Stimulated activated CD8-positive, alpha-beta memory T cell treated with anti-CD3 and anti-CD28 coated beads, Interleukin-4, amount 100 ng/mL, for 4 hours (primary cell): ENCODE measurements at places on chromosomes 7 and 10.

GRCh38 chr10:23037561-23037960, 57.8 kb upstream of the MSRB2 start:
- no peak for DNase-seq

DNA sequence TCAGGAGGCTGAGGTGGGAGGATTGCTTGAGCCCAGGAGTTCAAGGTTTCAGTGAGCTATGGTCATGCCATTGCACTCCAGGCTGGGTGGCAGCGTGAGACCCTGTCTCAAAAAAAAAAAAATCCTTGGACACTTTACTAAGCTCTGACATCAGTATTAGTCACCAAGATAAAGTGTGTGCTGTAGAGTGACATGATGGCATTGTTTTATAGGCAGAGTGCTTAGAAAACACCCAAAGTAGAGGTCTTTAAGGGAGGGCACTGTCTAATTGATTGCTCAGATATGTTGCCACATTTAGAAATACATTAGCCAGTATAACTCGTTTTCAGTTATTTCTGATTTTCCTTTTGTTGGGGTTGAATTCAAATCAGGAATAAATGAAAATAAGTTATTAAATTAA, 235.9 kb downstream of the REEP3 start:
- DNase-seq, result no peak

GRCh38 chr7:47965456-47965855, 14.0 kb downstream of the HUS1 start:
- DNase-seq, result no peak

GRCh38 chr10:11610826-11611247, 613 bp downstream of the USP6NL start:
- DNase-seq, result no peak

DNA sequence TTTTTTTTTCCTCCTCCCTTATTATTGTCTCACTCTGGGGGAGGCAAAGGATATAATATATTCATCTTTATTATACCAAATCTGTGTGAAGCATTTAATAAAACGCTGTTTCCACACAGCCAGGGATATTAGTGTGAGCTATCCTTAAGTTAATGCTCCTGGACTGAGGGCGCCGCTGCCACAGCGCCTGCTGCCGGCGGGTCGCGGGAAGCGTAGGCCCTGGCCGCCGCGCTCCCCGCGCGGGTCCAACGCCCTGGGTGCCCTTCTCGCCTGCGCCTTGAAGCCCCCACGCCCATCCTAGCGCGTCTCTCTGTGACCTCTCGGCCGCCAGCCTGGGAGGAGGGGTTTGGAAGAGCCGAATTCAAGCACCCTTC, 9.5 kb upstream of the LBX1 start:
- DNase-seq, result no peak

- DNase-seq, result no peak
Observed at GRCh38 chr10:688312-689120, 952 bp downstream of the DIP2C start.

GRCh38 chr7:31055471-31055870, 3.4 kb downstream of the ADCYAP1R1 start:
- no peak for DNase-seq

- no peak for DNase-seq
Observed at GRCh38 chr10:129854796-129855705, 109.0 kb downstream of the EBF3 start.

GRCh38 chr10:44245601-44245938, 139.3 kb downstream of the CXCL12 start:
- DNase-seq, result no peak

DNA sequence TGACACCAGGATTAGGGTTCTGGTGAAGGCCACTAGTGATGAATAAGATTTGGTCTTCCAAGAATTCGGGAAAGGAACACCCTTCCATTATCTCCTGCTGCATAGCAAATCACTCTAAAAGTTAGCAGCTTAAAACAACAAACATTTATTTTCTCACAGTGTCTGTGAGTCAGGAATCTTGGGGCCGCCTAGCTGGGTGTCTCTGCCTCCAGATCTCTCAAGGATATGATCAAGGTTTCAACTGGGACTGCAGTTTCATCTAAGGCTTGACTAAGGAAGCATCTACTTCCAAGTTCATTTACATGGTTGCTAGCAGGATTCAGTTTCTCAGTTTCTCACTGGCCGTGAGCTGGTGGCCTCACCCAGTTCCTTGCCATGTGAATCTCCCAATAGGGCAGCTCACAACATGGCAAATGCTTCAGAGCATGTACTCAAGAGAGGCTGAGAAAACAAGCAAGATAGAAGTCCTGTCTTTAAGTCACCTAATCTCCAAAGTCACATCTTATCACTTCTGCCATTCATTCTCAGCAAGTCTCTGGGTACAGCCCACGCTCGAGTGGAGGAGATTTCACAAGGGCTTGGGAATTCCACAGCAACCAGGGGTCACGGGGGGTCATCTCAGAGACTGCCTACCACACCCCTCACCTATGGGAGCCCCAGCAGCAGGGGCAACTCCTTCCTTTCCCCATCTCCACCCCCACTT, 26.8 kb downstream of the TLX1 start:
- no peak for DNase-seq

- no peak for DNase-seq
Observed at GRCh38 chr7:128737441-128737840, 1.7 kb upstream of the CALU start.

DNA sequence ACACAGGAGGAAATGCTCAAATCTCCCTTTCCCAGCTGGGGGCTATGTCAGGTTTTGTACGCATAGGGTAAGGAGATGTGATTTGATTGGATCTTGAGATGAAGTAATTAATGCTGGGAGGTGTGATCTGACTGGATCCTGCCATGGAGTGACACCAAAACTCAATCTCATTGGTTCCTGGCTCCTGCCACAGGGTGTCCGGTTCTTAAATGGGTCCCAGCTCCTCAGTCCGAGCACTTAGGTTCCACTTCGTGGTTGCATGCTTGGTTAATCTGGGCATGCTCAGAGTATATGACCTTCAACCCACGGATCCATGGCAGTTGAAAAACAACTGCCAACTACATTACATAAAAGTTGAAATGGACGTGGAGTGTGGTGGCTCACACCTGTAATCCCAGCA, 3.1 kb upstream of the ZNF12 start:
- no peak for DNase-seq

DNA sequence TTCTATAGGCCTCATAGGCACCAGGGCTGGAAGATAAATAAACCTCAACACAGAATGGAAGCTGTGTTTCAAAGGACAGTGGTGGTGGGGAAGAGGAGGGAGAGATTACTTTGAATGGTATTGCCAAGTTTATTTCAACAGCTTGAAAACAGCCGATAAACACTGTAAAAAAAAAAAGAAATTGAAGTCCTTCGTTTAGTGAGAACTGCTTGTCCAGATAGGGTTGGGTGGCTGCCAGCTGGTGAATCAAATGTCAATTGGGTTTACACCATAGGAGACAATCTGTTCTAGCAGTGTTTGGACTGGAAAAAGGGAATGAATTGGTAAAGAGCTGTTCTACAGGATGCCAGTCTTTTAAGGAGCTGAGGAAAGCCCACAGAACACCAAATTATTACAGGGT, 254.8 kb downstream of the PHF14 start:
- no peak for DNase-seq

GRCh38 chr10:123284022-123284421, 129.8 kb downstream of the BUB3 start:
- DNase-seq, result no peak

DNA sequence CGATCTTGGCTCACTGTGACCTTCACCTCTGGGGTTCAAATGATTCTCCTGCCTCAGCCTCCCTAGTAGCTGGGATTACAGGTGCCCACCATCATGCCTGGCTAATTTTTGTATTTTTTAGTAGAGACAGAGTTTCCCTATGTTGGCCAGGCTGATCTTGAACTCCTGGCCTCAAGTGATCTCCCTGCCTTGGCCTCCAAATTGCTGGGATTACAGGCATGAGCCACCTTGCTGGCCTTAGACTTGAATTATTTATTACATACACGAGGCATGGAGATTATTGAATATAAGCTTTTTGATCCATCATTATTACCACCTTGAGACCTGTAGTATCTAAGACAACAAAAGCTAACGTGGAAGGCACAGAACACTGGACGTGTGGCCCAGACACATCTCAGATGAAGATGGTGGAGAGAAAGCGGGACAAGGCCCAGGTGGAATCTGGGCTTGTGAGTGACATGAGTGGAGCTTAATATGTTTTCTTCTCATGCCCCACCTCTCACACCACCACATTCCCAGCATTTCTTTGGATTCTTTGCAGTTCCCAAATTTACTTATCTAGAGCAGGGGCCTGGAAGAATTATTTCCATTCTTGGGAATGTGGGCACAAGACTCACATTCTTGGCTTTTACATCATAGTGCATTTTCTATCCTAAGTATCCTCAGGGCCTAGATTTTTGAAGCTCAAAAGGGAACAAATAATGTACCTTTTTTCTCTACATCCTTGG, 76.6 kb downstream of the SUGCT start:
- DNase-seq, result no peak

DNA sequence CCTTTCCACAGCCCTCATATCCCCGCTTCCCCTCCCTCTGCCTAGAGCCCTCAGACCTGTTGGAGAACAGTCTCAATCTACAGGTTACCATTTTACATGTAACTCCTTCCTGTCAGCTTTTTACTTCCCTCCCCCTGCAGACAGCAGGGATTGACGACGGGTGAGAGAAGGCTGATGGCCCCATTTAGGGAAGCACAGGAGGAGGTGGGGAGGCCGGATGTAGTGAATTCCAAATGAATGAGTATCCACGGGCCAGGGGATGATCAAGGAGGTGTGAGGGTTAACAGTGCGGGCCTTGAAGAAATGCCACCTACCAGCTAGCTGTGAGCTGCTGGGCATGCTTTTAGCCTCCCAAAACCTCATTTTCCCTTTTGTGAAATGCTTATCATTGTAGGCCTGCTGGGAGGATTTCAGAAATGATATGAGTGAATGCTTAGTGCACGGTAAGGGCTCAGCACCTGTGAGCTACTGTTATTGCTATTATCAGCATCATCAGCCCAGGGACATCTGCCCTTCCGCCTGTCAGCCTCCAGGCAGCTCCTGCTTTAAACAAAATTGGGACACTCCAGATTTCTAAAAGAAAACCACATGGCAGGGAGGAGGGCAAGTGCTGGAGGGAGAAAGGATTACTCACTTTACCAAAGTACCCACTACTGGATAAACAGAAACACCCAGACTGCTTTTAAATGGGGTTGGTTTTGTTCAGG, 6.5 kb upstream of the NANOS1 start:
- DNase-seq, result no peak

DNA sequence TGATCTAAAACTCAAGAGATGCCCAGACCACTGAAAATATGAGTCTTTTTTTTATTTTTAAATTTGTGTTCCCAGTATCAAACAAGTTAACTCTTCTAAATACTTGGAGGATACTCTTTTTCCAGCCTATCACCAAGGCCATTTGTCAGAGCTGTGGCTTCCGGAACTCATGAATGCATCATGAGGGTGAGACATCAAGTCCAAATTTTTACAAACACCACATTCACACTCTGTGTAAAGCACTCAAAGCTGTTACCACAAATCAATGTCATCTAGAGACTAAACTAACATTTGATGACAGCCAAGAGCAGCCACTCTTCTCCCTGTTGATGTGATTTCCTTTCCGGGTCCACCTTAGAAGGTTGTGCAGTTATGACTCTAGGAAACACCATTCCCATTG, 43.8 kb upstream of the ARID5B start:
- no peak for DNase-seq

GRCh38 chr7:41918597-41918996, 215.7 kb upstream of the INHBA start:
- no peak for DNase-seq

GRCh38 chr7:98733036-98733435, 116.0 kb downstream of the NPTX2 start:
- peak; percentile 6 for DNase-seq

DNA sequence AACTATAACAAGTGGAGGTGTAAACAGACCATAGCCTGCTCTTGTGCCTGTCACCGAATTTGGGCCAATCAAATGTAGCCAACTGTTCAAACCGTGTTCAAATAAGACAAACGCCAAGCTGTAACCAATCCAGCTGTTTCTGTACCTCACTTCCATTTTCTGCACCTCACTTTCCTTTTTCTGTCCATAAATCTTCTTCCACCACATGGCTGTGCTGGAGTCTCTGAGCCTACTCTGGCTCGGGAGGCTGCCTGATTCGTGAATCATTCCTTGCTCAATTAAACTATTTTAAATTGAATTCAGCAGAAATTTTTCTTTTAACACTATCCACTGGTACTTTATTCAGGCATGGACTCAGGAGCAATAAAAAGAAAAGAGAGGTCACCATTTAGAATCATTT, 29.9 kb upstream of the COL1A2 start:
- no peak for DNase-seq

DNA sequence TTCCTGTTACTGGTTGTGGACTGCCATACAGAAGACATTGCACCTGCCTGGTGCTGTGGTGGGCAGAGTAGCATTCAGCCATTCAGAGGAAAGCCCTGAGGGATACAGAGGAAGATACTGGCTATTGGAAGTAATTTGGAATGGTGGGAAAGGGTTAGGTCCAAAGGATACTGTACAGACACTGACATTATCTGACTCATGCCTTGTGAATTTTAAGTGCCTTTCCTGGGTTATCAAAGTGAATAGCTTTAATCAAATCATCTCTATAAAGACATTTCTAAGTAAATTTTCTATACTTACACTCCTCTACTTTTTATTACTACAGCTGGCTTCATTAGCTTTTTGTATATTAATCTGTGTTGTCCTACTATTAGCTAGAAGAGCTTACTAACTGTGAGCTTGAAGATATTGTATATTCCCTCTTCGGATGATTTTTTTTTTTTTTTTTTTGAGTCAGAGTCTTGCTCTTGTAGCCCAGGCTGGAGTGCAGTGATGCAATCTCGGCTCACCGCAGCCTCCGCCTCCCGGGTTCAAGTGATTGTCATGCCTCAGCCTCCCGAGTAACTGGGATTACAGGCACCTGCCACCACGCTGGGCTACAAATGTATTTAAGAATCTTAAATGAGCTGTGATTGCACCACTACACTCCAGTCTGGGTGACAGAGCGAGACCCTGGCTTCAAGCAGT, 186.5 kb downstream of the ADK start:
- no peak for DNase-seq

- DNase-seq, result no peak
Observed at GRCh38 chr10:70849582-70850016, 33.9 kb downstream of the SGPL1 start.

GRCh38 chr10:126568809-126569385, 101.6 kb downstream of the C10orf90 start:
- DNase-seq, result no peak

- peak; percentile 60 for DNase-seq
Observed at GRCh38 chr10:5775685-5776084, 37.5 kb downstream of the GDI2 start.
